Activated CD4-positive, alpha-beta T cell treated with anti-CD3 and anti-CD28 coated beads, Interleukin-2, Interleukin-4, amounts not matched to agents 100 ng/mL and 50 ng/mL, durations not matched to agents 16 hours and 8 hours (primary cell): ENCODE measurements at places on chromosomes 6 and 20.

GRCh38 chr20:43988451-43988850 lies 73.8 kb downstream of the TOX2 start:
- no peak for DNase-seq

- DNase-seq = no peak
These were observed 49.7 kb downstream of the THEMIS start for GRCh38 chr6:127851197-127851596.

- DNase-seq = no peak
These were observed 6.1 kb downstream of the DACT2 start for GRCh38 chr6:168313431-168314011.

DNA sequence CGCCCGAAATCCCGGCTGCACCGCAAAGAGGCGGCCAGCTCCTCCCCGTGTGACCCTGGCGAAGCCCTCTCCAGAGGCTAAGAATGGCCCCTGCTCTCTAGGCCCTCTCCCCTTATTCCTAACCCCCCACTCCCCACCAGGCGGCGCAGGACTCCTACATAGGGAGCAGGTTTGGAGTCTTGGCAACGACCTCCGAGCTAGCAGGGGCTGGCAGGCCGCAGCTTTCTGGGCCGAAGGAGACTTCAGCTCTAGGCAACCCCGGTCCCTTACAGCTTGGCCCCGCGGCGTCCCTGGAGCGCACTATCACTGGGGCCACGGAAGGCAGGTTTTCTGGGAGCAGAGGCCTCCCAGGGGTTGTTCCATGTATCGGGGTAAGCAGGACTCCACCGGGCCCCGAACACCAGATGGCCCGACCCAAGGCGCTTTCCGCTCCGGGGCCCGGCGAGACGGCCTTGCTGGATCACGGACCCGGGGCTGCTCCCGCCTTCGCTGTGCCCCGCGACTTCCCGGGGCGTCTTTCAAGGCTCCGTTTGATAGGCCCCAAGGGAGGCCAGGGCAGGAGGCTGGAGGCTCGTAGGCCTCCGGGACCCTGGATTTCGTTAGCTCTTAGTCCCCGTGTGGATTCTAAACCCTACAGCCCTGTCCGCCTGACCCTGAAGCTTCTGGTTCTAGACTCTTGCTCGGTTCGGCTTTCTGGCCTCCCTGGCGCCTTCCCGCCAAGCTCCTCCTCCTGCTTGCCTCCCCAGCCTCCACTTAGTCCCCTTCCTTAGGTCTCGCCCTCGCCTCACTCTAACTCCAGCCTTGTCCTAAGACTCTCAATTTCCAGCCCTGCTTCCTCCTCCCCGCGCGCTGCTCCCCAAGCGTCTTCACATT lies 1.9 kb downstream of the SLC32A1 start:
- peak; percentile 34 for DNase-seq

DNA sequence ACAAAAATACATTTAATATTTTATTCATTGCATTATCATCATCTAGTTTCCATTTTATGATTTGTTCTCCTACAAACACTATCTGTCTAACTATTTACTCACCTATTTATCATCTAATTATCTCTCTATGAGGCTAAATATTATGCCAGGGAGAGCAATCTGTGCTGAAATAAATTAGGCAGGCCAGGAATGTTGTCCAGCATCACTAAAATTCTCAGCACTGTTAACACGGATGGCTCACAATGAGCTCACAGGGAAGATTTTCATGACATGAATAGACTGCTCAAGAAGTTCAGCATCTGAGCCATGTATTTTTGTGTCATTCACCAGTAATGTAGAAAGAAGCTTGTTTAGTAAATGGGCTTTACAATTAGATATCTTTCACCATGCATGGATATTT lies 1277.2 kb downstream of the GRIK2 start:
- no peak for DNase-seq

DNA sequence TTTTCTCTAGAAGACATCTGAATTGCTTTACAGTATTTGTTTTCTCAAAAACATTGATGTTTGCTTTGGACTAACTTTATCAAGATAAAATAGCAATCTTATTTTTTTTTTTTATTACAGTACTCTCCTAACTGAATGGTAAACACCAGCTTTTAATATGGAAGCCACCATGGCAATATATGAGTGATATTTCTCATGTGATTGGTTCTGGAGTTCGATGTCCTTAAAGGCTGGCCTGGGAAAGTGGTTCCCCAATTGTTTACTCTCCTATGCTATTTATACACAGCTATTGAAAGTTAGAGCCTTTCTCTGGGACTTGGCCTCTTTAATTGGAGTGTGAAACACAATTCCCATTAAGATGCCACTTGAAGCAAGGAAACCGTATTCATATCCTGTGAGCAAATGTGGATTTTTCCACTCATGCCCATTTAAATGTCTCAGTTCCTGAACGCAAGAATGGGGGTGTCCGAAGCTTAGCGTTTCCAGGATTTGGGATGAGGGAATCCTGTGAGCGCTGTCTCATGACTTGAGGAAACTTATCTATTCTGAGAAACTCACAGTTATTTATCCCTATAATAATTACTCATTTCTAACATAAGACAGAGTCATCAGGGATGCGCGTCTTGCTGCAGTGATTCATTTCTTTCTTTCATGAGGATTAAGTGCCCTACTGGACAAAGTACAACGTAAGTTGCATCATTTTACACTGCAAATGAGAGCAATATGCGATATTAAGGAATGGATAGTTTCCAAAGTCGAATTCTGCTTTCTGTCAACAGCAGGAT lies 143.3 kb upstream of the PREP start:
- DNase-seq = peak; percentile 34

- no peak for DNase-seq
These were observed 584.7 kb downstream of the RFPL4B start for GRCh38 chr6:112931832-112932231.

GRCh38 chr6:5981126-5982026 lies 25.3 kb downstream of the NRN1 start:
- peak; percentile 54 for DNase-seq

- no peak for DNase-seq
These were observed 146.7 kb upstream of the LRFN2 start for GRCh38 chr6:40733770-40734396.

- DNase-seq = no peak
These were observed 149.7 kb downstream of the PLCB4 start for GRCh38 chr20:9218531-9218961.
